HTR-8/SVneo (cell line): ENCODE measurements at places on chromosomes 11 and 22.
A peak's percentile ranks its signal among the peaks of the same experiment; 100 is the strongest.

DNA sequence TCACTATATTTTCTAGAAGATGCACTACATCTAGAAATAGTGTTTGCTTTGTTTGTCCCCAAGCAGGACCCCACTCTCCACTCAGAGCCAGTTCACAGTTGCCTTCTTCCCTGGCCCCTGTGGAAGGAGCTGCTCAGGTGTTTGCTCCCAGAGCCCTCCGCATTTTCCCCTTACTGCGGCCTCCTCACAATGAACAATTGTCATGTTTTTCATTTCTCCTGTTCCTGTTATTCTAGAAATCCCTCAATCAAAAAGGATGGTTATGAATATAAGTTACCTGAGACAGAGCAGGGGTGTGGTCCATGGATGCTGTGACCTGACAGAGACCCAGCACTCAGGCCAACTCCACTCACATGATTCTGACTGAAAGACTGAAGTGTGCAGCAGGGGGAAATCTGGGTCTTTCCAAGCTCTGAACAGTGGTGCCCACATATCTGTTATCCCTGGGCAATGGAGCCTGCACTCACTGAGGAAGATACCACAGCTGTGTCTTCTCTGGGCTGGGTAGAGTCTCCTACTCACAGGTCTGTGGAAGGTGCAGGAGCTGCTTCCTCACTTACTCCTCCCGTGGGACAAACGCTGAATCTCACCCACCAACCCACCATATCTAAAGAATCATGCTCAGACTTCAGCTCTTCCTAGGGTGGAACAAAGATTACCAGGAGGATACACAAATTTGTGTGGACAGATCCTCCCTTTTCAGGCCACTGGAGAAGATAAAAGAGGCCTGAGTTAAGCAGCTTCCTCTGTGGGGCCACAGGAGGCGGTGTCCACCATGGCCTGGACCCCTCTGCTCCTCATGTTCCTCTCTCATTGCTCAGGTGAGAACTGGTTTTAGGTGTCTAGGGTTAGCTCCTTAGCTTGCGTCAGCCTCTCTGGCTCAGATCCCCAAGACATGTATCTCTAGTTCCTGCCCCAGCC lies 87.1 kb upstream of the TOP3B start:
- no peak for DNase-seq

- no peak for DNase-seq
Observed at GRCh38 chr11:3969613-3970012, 114.1 kb downstream of the STIM1 start.

- DNase-seq, result no peak
Observed at GRCh38 chr11:65219930-65220213, 38.1 kb downstream of the CAPN1 start.

DNA sequence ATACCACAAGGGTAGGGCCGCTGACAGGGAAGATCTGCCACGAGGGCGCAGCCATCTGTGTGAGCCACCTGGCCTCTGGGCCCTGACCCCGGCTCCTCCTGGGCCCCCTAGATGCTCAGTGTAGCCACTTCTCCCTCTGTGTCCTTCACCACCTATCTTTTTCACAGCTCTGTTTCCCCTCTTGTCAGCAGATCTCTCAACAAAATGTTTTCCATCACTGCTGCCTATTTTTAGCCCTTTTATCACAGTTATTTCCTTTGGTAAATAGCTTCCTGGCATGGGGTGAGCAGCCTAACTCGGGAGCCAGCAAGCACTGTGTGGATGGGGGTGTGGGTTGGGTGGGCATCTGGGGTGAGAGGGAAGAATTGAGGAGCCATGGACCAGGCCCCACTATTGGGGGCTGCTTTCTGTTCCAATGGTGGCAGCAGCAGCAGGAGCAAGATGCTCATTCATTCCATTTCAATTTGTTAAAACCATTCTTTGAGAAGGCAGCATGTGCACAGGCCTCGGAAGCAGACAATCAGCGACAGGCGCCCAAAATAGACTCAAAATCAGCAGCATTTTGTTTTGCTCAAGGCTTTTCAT lies 135.2 kb upstream of the NAV2 start:
- no peak for DNase-seq

- DNase-seq, result no peak
Observed at GRCh38 chr11:64583296-64584262, 7.4 kb upstream of the SLC22A12 start.

DNA sequence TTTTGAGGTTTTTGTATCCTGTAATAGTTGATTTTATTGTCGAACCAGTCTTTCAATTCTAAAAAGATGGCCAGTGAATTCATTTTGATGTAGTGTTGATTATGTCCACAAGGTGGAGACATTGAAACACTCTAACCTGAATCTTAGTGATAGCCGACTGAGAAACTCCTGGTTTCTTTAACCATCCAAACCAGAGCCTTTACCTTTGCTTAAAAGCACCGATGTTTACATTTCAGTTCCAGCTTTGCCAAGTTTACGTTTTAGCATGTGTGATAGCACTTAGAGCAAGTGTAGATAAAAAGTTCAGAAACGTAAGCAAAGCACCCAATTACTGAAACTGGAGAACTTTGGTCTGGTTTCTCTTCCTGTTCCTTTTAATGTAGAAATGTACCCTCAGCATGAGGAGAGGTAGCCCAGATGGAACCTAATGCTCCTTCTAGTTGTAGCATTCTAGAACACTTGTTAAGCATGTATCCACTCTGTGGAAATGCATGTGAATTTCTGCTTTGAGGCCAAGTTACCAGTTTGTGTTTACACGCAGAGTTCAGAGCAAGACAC lies 208.6 kb downstream of the DBX1 start:
- peak; percentile 65 for DNase-seq

GRCh38 chr11:73402834-73403185 lies 26.6 kb downstream of the RELT start:
- DNase-seq, result no peak

- no peak for DNase-seq
Observed at GRCh38 chr11:125264100-125265022, 99.8 kb downstream of the PKNOX2 start.

- no peak for DNase-seq
Observed at GRCh38 chr22:50303515-50303847, 4.0 kb downstream of the PLXNB2 start.

DNA sequence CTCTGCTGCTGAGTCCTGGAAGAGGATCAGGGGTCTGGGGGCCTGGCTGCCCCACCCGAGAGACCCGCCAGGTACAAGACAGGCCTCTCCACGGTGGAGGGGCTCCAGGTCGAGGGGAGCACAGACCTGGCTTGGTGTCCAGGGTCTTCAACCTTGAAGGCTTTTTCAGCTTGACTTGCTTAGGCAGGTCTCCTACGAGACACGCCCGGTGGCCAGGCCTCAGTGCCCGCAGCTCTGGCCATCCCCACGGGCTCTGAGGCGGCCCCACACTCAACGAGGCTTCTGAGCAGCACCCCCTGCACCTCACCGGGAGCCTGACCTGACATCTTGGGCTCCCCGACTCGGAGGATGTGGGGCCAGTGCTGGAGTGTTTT lies 6.6 kb upstream of the PLXNB2 start:
- DNase-seq, result no peak
